Tibial nerve (tissue), 4 donors: ENCODE measurements at places on chromosomes 2 and 18. TPM values are rescaled to one million over a fixed set of nuclear protein-coding genes. Genes with fewer than 3 reads are reported as not detected.

FRZB gene
- 12.8 TPM for total RNA-seq

NEU2 gene
- total RNA-seq = not detected

NAB1 gene
- total RNA-seq = 71.0 TPM

SFTPB gene
- not detected for total RNA-seq

PDE11A gene
- total RNA-seq = not detected

PDCD1 gene
- not detected for total RNA-seq

TMEM247 gene
- not detected for total RNA-seq

DAW1 gene
- not detected for total RNA-seq

GPD2 gene
- 89.2 TPM for total RNA-seq

ACAA2 gene
- total RNA-seq = 47.9 TPM

ZDBF2 gene
- 16.1 TPM for total RNA-seq

KLHL30 gene
- 1.5 TPM for total RNA-seq

BMP10 gene
- total RNA-seq = not detected

HOXD9 gene
- total RNA-seq = 3.1 TPM

CXCR1 gene
- total RNA-seq = 0.66 TPM

KCNG2 gene
- total RNA-seq = 0.84 TPM

STPG4 gene
- total RNA-seq = 2.6 TPM

TACR1 gene
- 5.7 TPM for total RNA-seq

CRYBA2 gene
- total RNA-seq = not detected
